ENCODE measurements at places on chromosomes 5 and 9.

DNA sequence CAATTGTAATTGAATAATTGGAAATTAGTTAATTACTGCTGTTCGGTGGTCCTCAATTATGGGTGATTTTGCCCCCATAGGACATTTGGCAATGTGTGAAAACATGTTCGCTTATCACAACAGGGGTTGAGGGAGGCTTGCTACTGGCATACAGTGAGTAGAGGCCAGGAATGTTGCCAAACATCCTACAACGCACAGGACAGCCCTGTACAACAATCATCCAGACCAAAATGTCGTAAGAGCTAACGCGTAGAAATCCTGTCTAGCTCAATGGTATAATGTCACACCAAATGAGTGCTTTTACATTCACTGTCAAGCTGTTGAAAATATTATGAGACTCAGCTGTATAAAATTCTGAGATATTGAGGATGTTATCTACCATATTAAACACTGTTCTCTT, 464.4 kb upstream of the TUSC1 start:
- no peak overlapping the region for H3K27ac ChIP-seq
- H3K36me3 ChIP-seq, result no peaks in the 10 kb centered on the region
- H3K4me1 ChIP-seq, result no peaks in the 10 kb centered on the region
- no peak overlapping the region for H3K4me3 ChIP-seq

DNA sequence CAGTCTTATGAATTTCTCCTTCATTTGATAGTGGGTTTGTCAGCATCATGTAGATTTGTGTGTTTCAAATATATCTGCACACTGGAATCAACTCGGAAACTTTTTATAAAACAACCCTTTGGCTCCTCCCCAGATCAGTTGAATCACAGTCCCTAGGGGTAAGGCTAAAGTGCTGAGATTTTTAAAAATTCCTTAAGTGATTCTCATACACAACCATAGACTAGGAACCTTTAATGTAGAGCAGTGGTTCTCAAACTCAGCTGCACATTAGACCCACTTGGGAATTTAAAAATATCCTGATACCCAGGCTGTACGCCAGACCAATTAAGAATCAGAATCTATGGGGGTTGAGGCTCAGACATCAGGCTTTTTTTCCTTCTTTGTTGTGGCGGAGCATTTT, 17.5 kb upstream of the JAK2 start:
- no peak for DNase-seq
- no peak overlapping the region for H3K27ac ChIP-seq
- no peak overlapping the region for H3K4me3 ChIP-seq
- H3K36me3 ChIP-seq, result no peaks in the 10 kb centered on the region
- H3K4me1 ChIP-seq, result no peaks in the 10 kb centered on the region

GRCh38 chr5:139658501-139658927, 10.4 kb downstream of the CXXC5 start:
- no peaks in the 10 kb centered on the region for H3K27me3 ChIP-seq
- no peak overlapping the region for H3K4me3 ChIP-seq

DNA sequence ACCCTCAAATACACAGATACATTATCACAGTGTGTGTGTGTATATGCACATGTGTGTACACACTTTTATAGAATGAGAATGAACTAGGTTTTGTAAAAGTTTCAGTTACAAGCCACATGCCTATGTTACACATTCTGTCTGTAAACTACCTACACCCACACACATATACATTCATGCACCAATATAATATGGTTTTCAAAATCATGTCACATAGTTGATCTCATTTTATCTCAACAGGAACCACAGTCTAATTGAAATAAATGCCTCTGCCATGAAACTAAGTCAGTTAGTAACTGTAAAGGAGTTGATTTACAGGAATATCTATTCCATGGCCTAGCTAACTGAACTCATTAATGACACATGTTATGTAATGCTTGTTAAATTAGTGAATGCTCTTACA, 646.6 kb downstream of the PDE4D start:
- no peak overlapping the region for H3K4me3 ChIP-seq
- H3K27me3 ChIP-seq, result no peaks in the 10 kb centered on the region
- no peak for DNase-seq
- no peaks in the 10 kb centered on the region for H3K36me3 ChIP-seq
- no peak overlapping the region for H3K27ac ChIP-seq

- no peaks in the 10 kb centered on the region for H3K4me1 ChIP-seq
- H3K27me3 ChIP-seq, result no peaks in the 10 kb centered on the region
- no peak overlapping the region for H3K27ac ChIP-seq
- no peak for DNase-seq
- no peaks in the 10 kb centered on the region for H3K36me3 ChIP-seq
Measured at GRCh38 chr5:118692811-118693342, 295.5 kb downstream of the DTWD2 start.

DNA sequence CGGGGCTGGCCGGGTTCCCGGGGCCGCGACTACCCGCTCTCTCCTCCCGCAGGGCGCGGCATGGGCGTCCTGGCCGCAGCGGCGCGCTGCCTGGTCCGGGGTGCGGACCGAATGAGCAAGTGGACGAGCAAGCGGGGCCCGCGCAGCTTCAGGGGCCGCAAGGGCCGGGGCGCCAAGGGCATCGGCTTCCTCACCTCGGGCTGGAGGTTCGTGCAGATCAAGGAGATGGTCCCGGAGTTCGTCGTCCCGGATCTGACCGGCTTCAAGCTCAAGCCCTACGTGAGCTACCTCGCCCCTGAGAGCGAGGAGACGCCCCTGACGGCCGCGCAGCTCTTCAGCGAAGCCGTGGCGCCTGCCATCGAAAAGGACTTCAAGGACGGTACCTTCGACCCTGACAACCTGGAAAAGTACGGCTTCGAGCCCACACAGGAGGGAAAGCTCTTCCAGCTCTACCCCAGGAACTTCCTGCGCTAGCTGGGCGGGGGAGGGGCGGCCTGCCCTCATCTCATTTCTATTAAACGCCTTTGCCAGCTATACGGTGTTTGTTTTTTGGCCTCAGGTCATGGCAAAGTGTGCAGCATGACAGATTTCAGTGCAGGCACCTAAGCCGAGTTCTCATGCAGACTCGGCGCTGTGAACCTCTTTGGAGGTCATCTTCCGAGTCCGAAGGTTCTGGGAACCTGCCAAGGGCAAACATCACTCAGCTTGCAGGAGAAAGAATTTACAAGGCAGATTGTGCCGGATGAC, 516 bp downstream of the MRPL41 start:
- H3K27ac ChIP-seq, result peak overlapping the region; percentile 87
- peak overlapping the region; percentile 75 for H3K4me3 ChIP-seq
- H3K27me3 ChIP-seq, result no peaks in the 10 kb centered on the region
- H3K4me1 ChIP-seq, result peaks cover 8% of the 10 kb centered on the region
- no peak for DNase-seq

- H3K27me3 ChIP-seq, result peaks cover 63% of the 10 kb centered on the region
- no peak overlapping the region for H3K4me3 ChIP-seq
- H3K27ac ChIP-seq, result no peak overlapping the region
- no peak for DNase-seq
- H3K36me3 ChIP-seq, result peaks cover 1% of the 10 kb centered on the region
Measured at GRCh38 chr9:107949061-107949460, 459.5 kb upstream of the KLF4 start.

GRCh38 chr5:79070350-79070667, 742 bp downstream of the BHMT2 start:
- no peaks in the 10 kb centered on the region for H3K4me1 ChIP-seq
- H3K36me3 ChIP-seq, result no peaks in the 10 kb centered on the region
- H3K4me3 ChIP-seq, result no peak overlapping the region
- H3K27ac ChIP-seq, result no peak overlapping the region

DNA sequence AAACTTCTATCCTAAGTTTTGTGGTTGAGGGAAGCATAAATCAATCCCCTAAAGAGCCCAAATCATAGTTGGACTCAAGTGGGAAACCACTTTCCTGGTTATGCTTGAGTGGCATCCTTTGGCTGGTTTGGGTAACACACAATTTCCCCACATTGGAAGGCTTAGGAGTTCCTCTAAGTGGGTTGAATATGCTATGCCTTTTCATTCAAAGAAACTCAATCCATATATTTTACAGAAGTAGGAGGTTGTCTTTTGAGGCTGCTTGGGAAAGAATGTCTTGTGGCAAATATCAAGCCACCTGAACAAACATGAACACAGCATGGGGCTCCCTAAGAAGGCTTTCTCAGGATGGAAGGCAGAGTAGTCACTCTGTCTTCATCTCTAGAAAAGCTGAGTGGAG, 121.1 kb downstream of the SPATA31D1 start:
- H3K4me3 ChIP-seq, result no peak overlapping the region
- no peaks in the 10 kb centered on the region for H3K27me3 ChIP-seq
- no peak for DNase-seq
- H3K4me1 ChIP-seq, result no peaks in the 10 kb centered on the region
- no peak overlapping the region for H3K27ac ChIP-seq

DNA sequence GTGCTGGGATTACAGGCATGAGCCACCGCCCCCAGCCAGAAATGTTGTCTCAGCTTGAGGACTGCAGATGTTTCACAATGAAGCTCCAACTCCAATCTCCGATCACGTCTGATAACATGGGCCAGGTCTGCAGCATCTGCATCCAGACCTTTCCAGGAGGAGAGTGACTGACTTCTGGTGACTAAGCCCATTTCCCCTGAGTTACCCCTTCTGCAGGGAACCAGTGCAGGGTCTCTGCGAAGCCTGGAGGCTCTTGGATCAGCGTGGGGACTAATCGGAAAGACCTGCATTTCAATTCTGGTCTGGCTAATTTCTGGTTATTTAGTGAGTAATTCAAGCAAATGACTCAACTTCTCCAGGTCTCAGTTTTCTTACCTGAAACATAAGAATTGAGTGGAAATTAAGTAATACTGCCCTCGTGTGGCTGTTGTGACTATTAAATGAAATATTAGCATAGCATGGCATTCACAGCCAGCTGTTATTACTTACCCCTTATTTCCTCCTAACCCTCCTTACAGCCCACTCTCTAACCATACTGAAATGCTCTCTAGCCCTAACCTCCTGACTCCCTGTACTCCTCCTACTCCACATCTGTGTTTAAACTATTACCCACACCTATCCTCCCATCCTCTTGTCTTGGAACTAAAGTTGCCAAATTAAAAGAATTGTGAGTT, 2.2 kb upstream of the GNPDA1 start:
- peaks cover 18% of the 10 kb centered on the region for H3K4me1 ChIP-seq
- DNase-seq, result no peak
- no peaks in the 10 kb centered on the region for H3K27me3 ChIP-seq
- H3K4me3 ChIP-seq, result peak overlapping the region; percentile 21
- H3K36me3 ChIP-seq, result no peaks in the 10 kb centered on the region

GRCh38 chr5:36635721-36636390, 29.4 kb downstream of the SLC1A3 start:
- no peak for DNase-seq
- H3K27me3 ChIP-seq, result no peaks in the 10 kb centered on the region
- peaks cover 9% of the 10 kb centered on the region for H3K4me1 ChIP-seq
- no peak overlapping the region for H3K4me3 ChIP-seq
- peaks cover 3% of the 10 kb centered on the region for H3K36me3 ChIP-seq
- no peak overlapping the region for H3K27ac ChIP-seq

- H3K36me3 ChIP-seq, result no peaks in the 10 kb centered on the region
- H3K4me1 ChIP-seq, result peaks cover 8% of the 10 kb centered on the region
- no peaks in the 10 kb centered on the region for H3K27me3 ChIP-seq
- no peak overlapping the region for H3K4me3 ChIP-seq
Measured at GRCh38 chr9:16501726-16502125, 368.7 kb downstream of the BNC2 start.

DNA sequence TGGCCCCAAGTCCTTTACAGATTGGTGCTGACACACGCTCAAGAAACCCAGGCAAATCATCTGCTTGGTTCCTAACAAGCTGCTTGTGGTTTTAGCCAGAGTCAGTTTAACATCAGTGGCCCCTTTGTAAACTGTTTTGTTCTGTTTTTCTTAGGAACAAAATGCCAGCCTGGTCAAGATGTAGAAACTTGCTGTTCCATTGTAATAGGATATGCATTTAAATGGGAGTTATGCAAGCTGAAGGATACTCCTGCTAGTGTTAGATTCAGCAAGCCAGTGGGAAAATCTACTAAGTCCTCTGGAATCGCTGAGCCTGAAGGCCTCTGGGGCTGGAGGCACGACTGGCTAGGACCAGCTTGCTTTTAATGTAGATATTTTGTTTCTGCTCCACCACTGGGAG, 391.1 kb downstream of the TLE4 start:
- no peaks in the 10 kb centered on the region for H3K4me1 ChIP-seq
- H3K27me3 ChIP-seq, result peaks cover 20% of the 10 kb centered on the region
- DNase-seq, result no peak
- H3K36me3 ChIP-seq, result no peaks in the 10 kb centered on the region

GRCh38 chr5:6715758-6716628, 2.8 kb downstream of the TENT4A start:
- no peak for DNase-seq
- H3K27ac ChIP-seq, result no peak overlapping the region
- no peaks in the 10 kb centered on the region for H3K27me3 ChIP-seq

DNA sequence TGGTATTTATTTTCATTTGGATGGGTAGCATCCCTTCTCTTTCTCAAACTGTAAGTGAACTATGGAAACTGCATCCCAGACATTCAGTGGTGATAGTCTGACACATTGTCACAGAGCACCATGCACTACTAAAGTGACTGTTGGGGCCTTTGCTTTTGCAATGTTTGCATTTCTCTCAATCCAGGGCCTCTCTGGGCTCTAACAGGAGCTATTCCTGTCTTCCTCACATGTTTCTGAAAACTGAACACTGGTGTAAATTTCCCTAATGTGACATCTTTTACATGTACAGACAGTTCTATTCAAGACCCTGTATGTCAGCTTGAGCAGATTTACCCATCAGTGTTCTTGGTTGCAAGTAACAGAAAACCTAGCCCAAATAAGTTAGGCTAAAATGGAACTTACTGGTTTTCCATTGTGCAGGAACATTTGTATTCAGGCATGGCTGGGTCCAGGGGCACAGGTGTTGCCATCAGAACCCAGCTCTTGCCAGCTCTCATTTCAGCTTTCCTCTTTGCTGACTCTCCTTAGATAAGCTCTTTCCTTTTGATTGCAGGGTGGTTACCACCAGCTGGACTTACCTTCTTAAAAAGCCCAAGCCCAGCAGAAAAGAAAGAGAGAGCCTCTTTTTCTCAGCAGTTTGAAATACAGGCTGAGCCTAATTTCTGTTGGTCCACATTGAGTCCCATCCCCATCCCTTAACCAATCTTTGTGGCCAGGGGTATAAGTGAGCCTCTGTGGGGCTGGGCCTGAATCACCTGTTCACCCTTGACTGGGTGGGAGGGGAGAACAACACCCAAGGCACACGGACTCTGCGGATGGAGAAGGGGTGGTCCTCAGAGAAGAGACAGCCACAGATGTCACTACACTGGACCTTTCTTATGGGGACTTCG, 234.3 kb downstream of the NR3C1 start:
- H3K27ac ChIP-seq, result no peak overlapping the region
- H3K4me1 ChIP-seq, result peaks cover 3% of the 10 kb centered on the region
- H3K36me3 ChIP-seq, result no peaks in the 10 kb centered on the region
- no peak overlapping the region for H3K4me3 ChIP-seq
- H3K27me3 ChIP-seq, result no peaks in the 10 kb centered on the region
- DNase-seq, result no peak
